ENCODE measurements at places on chromosomes 4 and X.

DNA sequence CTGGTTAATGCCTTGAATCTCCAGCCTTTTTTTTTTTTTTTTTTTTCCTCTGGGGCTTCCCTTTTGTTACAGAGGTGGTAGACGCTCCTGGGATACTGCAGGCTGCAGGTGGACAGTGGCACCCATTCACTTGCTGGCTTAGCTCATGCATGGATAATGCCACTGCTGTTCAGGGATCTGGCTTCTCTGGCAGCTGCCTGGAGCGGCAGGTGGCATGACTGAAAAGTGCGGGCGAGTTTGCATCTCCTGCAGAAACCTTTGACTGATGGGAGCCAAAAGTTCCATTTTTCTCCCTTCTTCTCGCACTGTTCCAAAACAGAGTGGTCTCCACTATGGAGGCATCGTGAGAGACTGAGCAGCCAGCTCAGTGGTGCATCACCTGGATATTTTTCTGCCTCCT, 5.9 kb upstream of the STIM2 start:
- no peak for DNase-seq

DNA sequence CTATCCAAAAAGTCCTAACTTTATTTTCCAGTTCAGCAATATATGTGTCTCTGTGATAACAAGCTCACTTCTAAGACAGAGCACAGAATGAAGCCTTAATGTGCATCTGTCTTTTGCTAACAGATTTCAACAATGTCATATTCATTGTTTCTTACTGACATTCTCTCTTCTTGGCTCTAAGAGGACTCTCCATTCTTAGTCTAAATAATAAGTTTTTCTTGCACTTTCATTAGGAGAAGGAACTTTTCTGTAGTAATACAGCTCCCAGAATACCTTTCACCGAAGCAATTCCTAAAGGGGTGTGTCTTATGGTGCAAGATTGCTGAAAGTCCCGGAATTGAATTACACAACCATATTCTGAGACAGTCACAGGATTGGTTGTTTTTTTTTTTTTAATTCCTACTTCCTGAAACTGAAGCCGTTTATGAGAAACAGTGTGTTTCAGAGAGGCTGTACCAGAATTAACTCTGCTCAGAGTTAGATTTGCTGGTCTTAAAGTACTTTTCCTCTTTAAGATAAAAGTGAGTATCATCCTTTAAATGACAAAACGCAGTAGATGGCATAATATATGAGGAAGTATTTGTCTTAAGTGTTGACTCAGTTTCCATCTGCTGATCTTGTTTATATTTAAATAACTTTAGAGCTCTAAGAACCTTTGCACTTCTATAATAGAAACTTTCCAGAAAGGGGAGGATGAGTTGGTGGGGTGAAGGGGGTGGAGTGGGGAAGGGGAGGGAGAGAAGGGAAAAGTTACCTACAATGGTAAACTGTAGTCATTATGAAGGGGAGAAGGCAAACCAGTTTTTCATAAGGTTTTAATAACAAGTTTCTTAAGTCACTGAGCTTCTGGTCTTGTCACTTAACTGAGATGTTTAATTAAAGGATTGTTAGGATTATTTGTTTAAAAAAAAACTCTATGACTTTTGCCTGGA, at the start of gene ALPK1:
Gene ALPK1 (plus strand): TSS at position 421 of the 932 bp plus-strand sequence.
- DNase-seq = peak; percentile 59

GRCh38 chr4:33616121-33616520, 2628.2 kb downstream of the ARAP2 start:
- DNase-seq = no peak

DNA sequence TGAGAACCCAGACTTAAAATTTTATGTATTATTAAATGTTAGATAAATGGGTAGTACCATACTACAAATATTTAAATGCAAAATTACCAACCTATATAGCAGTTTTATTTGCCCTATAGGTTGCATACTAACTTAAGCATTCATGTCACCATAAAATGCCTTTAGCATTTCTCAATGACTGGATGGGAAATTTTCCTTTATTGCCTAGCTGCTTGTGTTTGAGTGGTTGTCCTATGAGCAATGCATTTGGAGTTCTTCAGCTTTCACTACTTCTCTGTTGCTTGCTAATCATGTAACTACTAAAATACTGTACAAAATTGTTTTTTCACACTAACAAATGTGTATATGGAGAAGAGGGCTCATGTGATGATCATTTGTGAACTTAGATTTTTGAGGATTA, 44.2 kb upstream of the CEP135 start:
- DNase-seq = no peak

GRCh38 chr4:90142081-90142480, 14.9 kb downstream of the CCSER1 start:
- DNase-seq = no peak

DNA sequence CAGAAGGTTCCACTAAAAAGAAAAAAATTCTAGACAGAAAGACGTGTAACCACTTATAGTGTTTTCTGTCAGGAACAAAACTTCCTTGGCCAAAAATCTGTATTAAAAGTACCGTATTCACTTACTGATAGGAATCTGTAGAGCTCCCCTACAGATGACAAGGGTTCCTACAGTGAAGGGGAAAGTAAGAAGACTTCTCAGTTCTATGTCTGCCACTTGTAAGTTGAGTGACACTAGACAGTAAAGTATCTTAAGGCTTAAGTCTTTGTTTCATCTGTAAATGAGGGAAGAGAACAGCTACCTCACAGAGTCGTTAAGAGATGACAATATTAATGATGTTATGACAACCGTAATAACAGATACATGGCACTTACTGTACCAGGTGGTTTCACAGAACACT, 3.3 kb downstream of the COQ2 start:
- DNase-seq = peak; percentile 15

DNA sequence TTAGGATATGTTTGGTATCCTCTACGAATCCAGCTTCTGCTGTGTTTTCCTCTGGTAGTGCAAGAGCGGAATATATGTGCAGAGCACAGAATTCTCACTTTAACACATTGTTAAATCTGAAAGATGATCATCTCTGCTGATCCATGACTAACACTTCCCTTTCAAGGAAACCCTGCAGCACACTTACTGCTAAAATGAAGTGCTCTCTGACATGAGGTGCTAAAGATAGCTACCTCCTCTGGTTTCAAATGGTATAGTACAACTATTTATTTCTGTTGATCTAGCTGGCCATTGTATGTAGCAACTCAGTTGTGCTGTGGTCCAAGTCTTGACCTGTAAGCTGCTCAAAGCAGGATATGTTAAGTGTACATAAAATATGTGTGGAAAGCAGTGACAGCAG, 162.4 kb upstream of the FMR1 start:
- DNase-seq = no peak

GRCh38 chrX:115504167-115504566, 56.8 kb upstream of the PLS3 start:
- DNase-seq = no peak

- no peak for DNase-seq
Observed at GRCh38 chrX:49878128-49878833, 1.0 kb upstream of the USP27X start.

- DNase-seq = no peak
Observed at GRCh38 chr4:98284640-98285046, 23.5 kb downstream of the RAP1GDS1 start.

- DNase-seq = peak; percentile 63
Observed at GRCh38 chrX:13750204-13750603, 15.7 kb downstream of the OFD1 start.

DNA sequence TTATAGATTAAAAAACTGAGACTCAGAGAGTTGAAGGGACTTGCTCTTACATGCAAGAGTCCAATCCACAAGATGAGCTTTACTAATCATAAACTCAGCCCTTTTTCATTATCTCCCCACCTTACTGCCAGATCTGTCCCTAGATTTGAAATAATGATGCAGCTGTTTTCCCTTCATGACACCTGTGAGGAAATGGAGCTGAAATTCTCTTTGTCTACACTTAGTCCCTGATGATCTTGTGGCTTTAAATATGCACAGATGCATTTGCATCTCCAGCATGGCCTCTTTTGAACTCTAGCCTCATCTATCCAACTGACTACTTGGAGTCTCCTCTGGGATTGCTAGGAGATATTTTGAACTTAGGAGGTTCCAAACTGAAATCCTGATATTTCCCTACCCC, 188.9 kb upstream of the AFF2 start:
- no peak for DNase-seq

DNA sequence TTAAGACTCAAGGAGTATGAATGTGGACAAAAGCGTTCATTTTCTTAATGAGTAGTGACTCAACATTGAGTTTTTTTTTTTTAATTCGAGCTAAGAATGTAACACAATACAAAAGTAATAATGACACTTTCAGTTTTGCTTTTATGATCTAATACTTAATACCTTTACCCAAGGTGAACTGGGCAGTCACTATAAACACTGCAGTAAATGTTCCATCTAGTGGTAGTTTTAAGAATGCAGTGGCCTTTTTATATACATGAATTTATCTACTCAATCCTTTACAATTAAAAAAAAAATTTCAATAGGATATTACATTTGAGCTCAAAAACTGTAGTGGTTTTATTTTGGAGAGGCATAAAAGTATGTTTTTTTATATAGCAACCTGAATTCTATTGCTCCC, 33.9 kb downstream of the PDK3 start:
- peak; percentile 64 for DNase-seq

DNA sequence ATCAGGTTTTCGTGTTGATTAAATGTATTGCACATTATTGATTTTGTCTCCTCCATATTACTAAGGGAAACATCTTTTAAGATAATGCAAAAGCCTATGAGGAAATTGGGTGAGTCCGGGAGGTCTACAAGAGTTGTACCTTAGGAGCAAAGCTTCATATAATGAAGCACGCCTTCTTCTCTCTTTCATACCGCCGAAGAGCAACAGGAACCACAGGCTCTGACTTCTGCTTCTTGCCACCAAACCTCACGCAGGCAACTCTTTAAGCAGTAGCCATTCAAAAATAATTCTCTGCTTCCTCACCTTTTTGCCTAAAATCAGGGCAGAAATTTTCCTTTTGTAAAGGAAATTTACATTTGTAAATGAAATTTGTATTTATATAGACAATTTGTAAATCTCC, 139.6 kb downstream of the SPRY1 start:
- DNase-seq = no peak

DNA sequence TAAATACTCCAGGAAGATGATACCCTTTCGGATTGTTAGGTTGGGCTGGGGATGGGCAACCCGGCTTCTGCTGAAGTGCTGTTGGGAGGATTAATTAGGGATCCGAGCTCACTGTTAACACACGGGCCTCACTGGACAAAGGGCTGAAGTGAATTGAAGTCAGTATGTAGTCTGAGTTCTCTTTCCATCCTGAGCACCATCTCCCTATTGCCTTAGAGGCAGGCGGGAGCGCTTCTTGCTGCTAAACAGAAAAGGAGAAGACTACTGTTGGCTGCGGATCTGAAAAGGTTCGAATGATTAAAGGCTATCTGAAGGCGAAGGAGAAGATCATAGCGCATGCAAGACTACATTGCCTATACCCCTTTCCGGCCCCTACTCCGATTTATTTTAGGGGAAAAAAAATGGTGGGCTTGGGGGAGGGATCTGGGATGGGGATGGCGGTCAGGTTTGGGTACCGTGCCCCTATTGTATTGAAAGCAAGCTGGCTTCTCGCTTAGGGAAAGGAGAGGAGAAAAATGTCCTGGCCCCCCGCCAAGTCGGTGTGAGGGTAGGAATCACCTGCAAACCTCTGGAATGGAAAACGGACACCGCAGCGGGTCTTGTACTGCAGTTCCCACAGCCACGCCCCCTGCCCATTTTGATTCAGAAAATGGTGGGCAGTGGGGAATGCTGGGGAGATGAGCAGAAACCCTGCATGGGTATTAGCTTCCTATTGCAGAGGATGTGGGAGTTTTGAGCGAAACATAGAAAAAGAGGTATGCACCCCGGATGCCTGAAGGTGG, 22.3 kb downstream of the MORF4L2 start:
- no peak for DNase-seq

- no peak for DNase-seq
Observed at GRCh38 chrX:46812445-46812844, 24.4 kb upstream of the RP2 start.

DNA sequence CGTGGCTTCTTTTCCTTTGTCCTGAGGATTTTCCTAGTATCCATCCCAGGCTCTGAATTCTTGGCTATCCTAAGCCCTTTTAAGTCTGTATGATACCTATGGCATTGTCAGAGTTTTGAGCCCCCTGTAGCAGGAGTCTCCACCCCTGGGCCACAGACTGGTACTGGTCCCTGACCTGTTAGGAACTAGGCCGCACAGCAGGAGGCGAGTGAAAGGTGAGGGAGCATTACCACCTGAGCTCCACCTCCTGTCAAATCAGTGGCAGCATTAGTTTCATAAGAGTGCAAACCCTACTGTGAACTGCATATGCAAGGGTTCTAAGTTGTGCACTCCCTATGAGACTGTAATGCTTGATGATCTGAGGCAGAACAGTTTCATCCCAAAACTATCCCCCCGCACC, 216.1 kb downstream of the RAPGEF2 start:
- DNase-seq = no peak

GRCh38 chr4:179398414-179398813, 1956.2 kb upstream of the AGA start:
- no peak for DNase-seq

GRCh38 chrX:39002466-39002865, 201.2 kb downstream of the MID1IP1 start:
- no peak for DNase-seq

DNA sequence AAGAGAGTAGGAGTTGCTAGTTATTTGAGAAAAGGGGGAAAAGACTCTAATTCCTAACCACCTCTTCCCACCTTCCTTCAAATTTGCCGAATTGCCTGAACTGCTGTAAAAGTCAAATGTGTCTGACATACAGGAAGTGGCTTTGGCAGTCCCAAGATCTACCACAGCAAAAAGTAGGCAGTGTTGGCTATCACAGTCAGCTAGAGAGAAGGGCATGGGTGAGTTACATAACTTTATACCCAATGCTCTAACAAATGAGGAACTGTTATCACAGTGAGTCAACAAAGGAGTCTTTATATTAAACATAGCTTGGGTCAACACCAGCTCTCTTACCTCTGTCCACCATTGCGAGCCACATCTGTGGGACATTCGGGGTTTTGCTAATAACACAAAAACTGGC, 2.4 kb upstream of the MBNL3 start:
- peak; percentile 60 for DNase-seq

GRCh38 chr4:185513489-185514181, 21.7 kb downstream of the PDLIM3 start:
- DNase-seq = peak; percentile 30

- no peak for DNase-seq
Observed at GRCh38 chr4:17771284-17771908, 10.0 kb downstream of the FAM184B start.

DNA sequence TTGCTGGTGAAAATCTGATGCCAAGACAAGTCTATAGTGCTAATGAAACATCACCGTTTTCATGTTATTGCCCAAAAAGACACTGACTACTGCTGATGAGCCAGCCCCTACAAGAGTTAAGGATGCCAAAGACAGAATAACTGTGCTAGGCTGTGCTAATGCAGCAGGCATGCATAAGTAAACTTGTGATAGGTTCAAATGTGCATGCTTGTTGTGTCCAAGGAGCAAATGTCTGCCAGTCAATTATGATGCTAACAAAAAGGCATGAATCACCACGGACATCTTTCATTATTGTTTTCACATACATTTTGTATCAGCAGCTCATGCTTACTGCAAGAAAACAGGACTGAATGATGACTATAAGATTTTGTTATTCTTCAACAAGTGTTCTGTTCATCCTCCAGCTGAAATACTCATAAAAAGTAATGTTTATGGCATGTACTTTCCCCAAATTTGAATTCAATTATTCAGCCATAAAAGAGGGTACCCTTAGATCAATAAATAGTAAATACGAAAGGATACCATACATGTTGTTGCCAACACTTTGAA, 306.9 kb upstream of the ARSJ start:
- no peak for DNase-seq
